CD4-positive, alpha-beta T cell treated with Interferon alpha-2 for 1 hour (primary cell): ENCODE measurements at places on chromosomes 7 and 10.

DNA sequence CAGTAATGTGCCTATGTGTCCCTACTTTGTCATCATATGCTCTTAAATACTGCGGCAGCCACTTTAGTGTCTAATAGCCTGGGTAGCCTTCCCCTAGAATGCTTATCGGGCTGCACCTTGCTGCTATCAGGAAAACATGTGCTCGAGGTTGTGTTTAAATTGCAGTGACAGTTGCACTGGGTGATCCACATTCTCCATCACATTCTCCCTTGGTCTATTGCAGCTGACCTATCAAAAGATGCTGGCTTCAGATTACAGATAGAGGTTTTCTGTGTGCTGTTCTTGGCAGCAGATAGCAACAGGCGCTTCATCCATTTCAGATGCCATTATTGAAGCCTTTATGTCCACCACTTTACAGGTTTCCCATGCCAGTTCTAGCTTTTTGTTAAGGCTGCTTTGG is 130.1 kb upstream of the MDFIC start:
- DNase-seq = no peak

DNA sequence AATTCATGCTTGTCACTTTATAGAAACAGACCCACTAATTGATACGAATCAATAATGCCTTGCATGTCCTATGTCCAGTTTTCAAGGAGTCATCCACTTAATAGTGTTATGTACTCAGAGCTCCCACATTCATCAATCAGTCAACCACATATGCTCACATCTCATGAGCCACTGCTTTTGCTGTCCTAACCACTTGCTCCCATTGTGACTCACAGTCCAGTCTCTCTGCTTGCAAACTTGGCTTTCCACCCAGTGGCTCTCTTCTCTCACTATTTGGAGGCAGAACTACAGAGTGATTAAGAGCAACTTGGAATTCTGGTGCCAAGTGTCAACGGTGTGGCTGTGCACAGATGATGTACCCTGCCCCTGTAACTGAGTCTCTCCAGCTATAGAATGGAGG is 166.0 kb downstream of the SNX13 start:
- DNase-seq = no peak

GRCh38 chr7:67440321-67440720 is 443.7 kb downstream of the TYW1 start:
- DNase-seq = no peak

DNA sequence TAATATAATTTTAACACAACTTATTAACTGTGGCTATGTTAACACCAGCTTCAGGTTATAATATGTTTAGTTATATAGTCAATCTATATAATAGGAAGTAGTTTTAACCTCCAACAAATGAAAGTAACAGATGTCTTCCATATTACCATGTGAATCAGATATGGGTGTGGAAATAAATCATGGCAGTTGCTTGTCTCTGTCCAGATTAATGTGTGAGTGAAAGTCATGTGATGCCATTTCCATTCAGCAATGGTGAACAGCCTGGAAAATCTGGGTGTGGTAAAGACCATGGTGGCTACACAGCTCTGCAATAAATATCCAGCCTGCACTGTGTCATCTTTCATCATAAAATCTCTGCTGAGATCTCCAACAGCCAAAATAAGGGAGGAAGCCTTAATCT is 27.8 kb downstream of the HEPACAM2 start:
- DNase-seq = no peak

GRCh38 chr7:119711104-119711503 is 561.9 kb upstream of the KCND2 start:
- no peak for DNase-seq

DNA sequence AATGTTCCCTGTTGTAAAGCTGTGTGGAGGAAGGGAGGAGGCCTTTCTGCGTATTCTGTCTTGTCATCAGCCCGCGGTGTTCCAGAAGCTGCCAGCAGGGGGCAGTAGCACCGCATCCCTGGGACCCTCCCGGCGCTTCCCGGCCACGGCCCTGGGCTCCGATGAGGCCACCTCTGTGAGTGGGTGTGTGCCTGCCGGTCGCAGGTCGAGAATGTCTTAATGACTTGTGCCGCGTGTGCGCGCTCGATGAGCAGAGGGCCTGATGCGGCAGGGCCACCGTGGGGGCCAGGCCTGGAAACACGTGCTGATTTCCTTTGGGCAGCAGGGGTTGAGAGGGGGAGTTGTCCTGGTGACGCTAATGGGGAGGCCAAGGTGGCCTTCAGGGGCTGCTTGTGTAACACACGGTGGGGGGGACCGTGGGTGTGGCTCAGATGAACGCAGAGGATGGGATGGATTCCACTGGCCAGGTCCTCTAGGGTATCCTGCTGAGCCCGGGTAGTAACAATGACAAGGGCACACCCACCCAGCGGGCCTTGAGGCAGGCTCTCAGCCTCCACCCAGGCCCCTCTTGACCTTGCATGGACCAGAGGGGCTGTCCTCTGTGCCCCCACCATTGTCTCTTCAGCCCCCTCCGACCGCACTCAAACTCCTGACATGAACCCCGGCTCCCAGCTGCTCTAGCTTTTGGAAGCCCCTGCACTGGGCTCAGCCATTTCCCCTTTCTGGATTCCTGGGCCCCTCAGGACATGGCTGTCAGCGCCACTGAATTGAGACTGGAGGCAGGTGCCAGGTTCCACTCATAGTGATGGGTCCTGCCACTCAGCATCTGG is 135.9 kb upstream of the PODXL start:
- no peak for DNase-seq

GRCh38 chr7:92682903-92683539 is 92.8 kb upstream of the FAM133B start:
- no peak for DNase-seq

DNA sequence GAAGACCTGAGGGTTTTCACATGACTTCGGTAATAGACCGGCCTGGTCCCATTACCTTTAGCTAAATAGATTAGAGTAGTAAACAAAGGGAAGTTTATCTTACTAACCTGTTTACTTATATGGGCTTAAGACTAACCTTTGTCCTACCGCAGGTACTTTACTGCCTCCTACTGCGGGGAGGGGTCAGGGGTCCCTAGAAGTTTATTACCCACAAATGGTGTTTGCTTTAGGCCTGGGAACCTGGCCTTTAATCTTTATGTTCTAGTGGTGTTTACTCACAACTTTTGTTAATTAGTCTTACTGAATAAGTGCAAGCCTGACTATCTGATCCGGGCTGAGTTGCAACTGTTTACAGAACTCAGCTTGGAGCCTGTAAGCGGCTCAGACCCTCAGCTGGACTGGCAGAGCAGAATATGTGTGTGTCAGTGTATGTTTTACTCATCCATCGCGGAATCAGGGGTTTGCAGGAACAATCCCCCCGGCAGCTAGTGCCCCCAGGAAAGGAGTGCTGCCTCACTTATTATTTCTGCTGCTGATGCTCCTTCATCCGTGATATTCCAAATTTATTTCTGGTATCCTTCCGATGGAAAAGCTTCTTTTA is 578.9 kb upstream of the SEMA3D start:
- no peak for DNase-seq

DNA sequence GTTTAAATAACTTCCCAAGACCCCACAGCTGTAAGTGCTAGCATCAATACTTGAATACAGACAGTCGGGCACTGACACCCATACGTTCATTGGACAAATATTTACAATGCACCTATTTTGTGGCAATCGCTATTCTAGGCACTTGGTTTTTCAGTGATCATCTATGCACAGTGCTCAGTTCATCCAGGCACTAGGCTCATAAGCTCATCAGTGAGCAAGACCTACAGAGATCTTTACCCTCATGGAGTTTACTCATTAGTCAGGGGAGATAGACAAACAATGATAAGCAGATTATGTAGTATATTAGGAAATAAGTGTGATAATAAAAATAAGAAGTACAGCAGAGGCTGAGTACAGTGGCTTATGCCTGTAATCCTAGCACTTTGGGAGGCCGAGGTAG is 7.6 kb upstream of the DHTKD1 start:
- DNase-seq = no peak

DNA sequence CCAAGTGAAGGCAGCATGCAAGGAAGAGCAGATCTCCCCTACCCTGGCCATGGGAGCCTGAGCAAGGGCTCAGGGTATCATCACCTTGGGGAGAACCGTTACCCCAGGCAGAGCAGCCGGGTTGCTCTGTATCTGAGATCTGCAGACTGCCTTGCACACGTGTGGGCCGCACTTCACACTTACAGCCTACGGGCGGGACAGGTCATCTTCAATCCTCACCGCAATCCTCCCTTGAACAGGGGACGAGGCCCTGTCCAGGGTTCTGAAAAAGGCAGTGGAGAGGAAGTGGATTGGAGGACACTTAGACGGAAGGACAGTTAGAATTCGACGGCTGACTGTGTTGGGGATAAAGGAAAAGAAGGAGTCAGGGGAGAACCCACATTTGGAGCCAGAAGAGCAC is 51.4 kb downstream of the NPS start:
- no peak for DNase-seq

DNA sequence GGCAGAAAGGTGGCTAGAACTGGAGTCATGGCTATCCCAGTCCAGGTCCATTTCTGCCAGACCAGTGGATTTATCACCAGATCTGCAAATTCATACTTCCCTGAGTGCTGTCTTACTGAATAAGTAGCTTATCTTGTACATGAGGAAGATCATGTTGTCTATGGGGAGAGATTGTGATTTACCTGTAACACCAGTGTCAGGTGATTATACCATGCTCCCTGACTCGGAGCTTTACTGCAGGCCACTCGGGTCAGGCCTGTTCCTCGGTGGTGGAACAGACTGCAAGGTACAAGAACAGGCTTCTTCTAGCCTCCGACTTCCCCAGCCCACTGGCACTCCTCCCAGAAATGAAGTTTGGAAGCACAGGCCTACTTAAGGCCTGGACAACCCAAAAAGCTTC is 42.6 kb upstream of the DLG5 start:
- no peak for DNase-seq

DNA sequence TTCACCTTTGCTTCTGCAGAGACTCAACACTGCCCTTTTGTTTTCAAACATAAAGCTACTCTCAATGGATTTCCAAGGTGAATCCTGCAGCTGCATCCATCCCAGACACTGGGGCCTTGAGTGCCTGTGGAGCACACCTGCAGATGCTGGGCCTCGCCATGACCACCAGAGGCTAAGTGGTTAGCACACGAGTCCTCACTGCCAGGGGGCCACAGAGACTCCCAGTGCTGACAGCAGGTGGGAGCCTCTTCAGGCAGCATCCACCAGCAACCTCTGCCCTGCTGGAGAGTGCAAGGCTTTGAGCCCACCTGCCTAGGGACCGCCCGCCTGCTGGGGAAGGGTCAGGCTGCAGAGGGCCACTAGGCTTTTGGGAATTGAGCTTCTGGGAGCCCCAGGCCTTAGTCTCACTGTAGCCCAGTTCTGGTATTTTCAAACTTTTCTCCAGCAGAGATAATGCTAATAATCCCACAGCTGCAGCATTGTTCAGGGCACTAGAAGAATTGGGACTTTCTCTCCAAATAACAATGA is 9.4 kb upstream of the HPS1 start:
- no peak for DNase-seq

DNA sequence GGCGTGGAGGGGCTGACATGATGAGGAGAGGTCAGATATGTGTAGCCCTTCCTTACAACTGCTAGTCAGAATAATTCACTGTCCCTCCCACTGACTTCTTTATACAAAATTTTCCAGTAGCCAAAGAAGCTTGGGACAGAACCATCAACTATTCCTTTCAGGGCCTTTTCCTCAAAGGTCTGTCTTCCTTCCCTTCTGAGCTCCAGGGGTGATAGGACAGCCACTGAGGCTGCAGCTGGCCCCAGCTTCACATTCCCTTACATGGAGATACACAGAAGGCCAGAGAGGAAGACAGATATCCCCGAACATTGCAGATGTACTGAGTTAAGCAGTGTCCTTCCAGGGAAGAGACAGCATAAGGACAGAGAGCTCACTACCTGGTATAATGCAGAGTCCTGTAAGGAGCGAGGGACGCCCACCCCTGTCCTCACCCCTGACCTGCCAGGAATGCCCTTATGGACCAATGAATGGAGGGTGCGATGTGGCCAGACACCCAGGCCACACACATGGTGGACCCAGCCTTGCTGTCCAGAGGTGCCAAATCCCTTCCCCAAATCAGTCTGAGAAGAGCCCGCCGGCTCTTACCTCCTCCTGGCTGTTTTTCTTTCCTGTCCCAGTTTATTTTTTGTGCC is 754.7 kb downstream of the GRID1 start:
- DNase-seq = no peak

- no peak for DNase-seq
Measured at GRCh38 chr7:47610506-47611044, 28.7 kb upstream of the TNS3 start.

DNA sequence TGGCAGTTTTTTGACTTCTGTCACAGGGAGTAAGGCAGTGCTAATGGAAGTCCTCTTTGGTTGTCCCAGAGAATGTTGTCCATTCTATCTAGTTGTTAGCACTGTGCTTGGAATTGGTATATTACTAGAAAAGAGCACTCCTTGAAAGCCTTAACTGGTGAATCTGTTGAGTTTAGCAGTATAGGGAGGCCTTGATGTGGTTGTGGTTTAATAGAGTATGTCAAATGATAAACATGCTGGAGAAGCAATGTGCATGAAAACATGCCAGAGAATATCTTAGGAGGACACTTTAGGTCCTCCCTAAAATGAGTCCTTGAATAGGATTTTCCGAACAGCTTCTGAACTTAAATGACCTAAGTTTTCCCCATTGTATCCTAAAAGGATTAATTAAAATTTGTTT is 98.6 kb downstream of the BTRC start:
- DNase-seq = no peak

DNA sequence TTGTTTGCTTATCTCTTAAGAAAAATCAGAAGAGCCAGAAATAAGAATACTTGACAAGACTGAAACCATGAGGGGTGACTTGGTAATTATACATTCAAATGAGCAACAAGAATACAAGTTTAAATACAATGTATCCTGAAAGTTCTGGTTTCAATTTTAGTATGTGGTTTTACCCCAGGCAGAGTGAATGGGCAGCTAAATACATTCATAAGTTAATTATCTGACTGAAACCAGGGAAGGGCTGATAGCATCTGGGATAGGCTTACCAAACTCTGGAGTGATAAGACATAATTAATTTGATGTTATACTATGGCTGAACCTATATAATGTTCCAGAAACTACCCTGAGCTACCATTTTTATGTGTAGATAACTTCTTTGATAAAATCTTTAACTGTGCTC is 252.2 kb upstream of the PLXNA4 start:
- DNase-seq = no peak

- no peak for DNase-seq
Measured at GRCh38 chr10:116056445-116057293, 216.3 kb downstream of the GFRA1 start.

GRCh38 chr10:102931643-102932042 is 13.5 kb downstream of the CNNM2 start:
- DNase-seq = no peak
